ENCODE measurements at places on chromosomes 11 and 22.

DNA sequence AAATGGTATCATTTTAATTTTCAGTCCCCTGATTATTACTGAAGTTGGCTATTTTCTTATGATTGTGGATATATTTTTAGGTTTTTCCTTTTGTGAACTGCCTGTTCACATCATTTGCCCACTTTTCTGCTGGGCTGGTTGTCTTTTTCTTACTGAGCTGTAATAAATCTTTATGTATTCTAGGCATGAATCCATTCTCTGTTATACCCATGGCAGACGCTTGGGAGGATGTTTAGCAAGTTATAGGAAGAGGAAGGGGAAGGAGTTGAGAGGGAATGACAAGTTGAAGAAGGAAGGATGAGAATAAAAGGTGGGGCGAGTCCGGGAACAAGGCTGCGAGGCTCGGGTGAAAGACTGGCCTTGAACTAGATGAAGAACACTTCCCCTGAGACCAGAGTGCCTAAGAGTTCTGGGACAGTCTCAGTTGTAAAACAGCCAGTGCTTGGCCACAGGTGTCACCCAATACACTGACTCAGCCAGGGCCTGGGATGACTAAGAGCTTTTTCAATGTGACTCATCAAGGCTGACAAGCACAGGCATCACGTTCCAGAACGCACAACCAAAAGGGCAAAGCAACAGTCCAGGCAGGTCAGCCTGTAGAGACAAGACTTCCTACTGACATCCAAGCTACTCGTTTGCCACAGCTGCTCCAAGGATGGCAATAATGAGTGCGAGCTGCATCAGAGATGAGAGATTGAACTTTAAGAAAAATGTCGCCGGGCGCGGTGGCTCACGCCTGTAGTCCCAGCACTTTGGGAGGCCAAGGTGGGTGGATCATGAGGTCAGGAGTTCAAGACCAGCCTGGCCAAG is 35.2 kb downstream of the LRFN4 start:
- DNase-seq, result peak; percentile 28

GRCh38 chr22:46576556-46577367 is 39.3 kb upstream of the CELSR1 start:
- DNase-seq, result peak; percentile 39

DNA sequence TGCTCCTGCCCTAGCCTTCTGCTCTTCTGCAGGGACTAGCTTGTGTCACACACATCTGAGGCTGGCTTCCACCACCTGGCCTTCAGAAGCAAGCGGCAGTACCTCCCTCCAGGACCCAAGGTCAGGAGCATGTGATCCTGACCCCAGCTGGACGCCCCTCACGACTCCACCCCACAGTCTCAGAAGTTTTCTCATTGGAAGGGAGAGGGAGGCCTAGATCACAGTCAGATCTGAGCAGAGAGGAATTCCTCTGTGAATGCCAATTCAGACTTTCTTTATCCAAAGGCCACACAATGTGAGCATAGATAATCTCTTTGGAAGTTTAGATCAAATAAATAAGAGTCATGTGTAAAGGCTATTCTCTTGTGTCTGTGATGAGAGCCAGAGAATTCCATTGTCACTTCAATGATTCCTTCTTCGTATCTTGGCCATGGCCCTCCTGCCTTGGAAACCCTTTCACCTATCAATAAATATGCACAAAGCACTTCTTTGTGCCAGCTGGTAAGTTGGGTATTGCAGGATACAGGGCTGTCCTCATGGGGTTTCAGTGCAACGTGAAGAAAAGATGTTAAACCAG is 142.9 kb downstream of the SNX19 start:
- no peak for DNase-seq

DNA sequence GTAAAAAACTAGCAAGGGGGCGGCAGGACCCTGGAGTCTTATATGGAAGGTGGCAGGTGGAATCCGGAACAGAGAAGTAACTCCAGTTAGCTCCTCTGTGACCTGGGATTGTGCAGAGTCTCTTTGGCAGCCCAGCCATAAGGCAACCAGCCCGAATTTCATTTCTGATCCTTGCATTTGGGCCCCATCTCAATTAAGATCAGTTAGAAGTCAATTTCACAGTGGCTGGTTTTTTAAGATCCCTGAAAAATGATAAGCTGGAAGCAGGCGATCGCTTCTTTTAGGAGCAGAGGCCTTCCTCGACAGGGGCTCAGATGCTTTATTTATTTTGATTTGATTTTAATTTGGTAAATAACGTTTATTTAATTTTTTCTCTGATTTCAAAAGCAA is 199.0 kb downstream of the TENM4 start:
- no peak for DNase-seq

DNA sequence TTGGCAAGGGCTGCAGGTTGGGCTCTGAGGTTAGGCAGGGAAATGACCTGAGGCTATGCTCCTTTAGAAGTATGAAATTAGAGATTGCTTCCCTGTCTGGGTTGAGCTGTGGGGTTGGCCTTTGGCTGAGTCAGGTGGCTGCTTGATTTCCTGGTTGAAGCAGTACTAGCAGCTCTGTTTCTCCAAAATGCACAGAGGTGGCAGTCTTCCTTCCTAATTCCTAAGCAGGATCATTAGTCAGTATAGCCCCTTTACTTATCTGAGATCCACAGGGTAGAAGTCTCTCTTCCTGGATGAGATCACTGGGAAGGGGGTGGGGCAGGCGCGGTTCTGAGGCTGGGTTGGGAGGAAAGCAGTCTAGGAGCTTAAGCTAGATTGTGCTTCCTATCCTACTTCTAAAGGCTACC is 1917.5 kb downstream of the LRRC4C start:
- no peak for DNase-seq

DNA sequence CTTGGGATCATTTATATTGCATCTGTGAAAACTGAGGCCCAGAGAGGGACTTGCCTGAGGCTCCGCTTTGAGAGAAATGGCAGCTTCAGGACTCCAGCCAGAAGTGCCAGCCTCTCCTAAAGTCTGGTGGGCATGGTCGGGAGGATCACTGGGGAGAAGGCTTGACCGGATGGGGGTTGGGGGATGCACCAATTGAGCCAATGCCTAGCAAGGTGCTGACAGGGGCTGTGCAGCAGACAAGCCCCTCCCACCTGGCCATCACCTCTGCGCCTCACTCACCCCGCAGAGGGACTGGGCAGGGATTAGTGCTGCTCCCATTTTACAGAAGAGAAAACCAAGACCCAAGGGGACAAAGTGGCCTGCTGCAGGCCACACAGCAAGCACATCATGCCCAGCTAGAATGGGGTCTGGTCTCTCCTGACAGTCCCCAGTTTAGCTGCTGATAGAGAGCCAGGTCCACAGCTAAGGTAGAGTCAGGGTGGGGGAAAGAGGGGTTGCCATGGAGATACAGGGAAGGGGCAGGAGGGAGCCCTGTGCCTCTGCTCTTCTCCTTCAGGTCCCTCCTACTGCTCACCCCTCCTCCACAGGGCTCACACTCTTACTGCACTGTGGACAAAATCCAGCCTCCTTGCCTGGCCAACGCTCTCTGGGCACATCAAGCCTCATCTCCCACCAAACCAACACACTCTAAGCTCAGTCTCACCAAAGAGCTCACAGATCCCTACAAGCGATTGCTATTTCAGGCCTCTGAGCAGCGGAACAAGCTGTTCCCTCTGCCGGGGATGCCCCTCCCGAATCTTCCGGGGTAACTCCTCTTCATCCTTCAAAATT is 29.5 kb downstream of the TEF start:
- DNase-seq, result no peak

GRCh38 chr11:83601914-83602527 is 315.9 kb upstream of the CCDC90B start:
- no peak for DNase-seq

GRCh38 chr22:37633089-37633624 is 6.3 kb upstream of the SH3BP1 start:
- no peak for DNase-seq

DNA sequence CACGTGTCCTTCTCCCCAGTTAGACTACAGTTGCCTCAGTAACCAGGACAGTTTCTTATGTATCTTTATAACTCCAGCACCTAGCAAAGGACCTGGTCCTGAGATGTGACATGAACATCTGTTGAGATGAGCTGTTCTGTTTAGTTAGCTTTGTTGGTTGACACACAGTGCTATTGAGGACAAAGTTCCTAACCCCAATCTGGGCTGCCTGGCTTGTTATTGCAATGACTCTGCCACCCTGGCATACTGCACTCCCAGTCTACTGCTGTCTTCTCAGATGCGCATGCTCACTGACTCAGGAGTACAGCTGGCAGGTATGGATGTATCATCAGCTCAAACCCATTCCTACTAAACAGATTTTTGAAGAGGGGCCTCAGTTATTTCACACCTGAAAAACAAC is 7.4 kb downstream of the DESI1 start:
- DNase-seq, result no peak

DNA sequence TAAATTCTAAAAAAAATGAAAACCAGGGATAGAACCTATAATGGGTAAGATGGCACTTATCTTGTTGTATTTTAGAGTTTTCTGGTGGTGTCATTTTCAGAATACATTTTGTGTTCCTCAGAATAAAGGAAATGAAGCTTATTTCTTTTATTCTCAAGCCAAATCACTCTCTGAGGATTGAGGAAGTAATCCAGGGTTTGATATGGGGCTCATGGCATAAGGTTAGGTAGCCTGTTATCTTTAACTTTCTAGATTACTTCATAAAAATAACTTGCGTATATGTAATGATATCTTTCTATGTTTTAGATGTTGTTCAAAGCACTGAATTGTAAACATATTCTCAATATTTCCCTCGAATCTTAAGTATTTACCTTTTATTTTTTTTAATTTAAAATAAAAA is 33.5 kb downstream of the PDE3B start:
- DNase-seq, result no peak

DNA sequence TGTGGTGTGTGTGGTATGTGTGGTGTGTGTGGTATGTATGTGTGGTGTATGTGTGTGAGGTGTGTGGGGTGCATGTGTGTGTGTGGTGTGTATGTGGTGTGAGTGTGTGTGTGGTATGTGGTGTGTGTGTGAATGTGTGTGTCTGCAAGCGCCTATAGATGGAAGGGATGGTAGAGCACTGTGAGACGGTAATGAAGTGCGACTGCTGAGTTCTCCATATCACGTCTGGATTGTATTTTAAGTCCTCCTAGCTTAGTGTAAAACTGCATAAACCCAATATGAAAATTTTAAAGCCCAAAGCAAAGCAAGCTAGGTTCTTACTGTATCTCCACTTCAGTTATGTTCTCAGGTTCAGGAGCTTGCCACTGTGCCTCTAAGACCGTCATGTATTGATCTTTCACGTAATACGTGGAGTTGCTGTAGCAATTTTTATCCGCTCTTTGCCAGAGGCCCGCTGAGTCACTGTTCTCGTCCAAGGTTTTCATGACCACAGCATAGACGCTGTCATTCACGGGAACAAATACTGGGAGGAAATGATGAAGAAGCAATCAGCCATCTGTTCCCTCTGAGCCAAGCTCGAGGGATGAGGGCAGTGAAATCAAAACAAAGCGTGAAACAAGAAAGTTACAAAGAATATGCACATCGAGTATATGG is 5.5 kb downstream of the PLET1 start:
- no peak for DNase-seq

DNA sequence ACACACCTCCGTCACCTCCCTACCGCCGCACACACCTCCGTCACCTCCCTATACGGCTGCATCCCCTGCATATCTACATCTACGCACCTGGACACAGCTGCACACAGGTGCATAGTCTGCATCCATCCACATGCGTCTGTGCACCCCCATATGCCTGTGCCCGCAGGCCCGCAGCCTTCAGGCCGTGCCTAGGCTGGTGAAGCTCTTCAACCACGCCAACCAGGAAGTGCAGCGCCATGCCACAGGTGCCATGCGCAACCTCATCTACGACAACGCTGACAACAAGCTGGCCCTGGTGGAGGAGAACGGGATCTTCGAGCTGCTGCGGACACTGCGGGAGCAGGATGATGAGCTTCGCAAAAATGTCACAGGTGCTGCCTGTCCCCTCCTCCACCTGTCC is 4.8 kb downstream of the PKP3 start:
- DNase-seq, result no peak

DNA sequence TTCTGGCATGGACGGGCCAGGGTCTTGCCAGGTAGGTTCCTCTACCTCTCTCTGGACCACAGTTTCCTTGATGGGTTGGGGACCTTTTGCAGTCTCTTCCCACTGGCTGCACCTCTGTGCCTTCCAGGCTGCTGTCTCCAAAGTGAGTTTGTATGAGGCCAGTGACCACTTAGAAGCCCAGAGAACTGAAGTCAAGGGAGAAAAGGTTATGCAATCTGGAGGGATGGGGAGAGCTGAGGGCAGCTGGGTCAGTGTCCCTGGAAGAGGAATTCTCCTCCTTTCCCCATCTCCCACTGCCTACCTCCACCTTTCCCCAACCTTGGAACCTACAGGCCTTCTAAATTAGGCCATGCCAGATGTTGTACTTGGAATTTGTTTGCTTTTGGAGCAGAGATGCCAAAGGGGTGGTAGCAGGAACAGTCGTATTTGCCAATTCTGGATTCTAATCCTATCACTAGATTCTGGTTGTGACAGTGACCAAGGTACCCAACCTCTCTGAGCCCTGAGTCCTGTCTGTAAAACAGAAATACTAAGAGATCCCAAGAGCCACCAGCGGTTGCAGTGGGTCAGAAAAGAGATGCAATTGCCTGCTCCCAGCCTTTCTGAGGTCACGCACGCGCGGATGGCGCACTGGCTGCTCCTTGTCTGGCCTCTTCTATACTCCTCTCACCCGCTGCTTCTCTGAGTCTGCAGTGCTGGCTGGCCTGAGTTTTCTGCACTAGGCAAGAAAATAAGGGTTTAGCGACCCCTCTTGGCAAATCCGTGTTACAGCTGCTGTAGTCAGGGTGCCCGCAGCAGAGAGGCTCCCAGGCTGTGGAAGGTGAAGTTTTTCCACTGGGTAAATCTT is 10.7 kb upstream of the ACCSL start:
- DNase-seq, result peak; percentile 59

DNA sequence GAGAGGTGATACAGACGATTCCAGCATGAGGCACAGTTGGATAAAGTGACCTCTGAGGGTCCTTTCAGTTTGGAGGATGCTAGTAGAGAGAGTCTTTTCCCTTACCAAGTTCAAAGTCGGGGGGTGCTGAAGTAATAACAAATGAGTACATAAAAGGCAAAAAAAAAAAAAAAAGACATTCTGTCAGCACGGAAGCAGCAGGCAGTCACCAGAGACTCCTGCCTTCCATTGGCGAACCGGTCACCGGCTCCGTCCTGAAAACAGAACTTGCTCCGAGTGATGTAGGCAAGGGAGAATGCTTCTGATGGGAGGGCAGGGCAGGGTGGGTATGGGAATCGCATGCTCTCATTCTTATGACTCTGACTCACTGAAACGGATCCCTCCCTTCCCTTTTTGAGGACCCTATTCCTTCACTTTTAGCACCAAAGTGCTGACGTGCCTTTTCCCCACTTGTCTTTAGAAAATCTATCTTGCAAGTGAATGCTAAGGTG is 65.9 kb downstream of the PRR5L start:
- no peak for DNase-seq

GRCh38 chr22:33389936-33390335 is 331.8 kb upstream of the SYN3 start:
- DNase-seq, result no peak
